SK-MEL-5 (cell line): ENCODE measurements at places on chromosomes 16 and 17.
A peak's percentile ranks its signal among the peaks of the same experiment; 100 is the strongest.

- no peak for DNase-seq
Measured at GRCh38 chr17:62860962-62861873, 53.1 kb upstream of the MARCHF10 start.

GRCh38 chr16:4488499-4488967, 12.3 kb downstream of the HMOX2 start:
- DNase-seq = no peak

DNA sequence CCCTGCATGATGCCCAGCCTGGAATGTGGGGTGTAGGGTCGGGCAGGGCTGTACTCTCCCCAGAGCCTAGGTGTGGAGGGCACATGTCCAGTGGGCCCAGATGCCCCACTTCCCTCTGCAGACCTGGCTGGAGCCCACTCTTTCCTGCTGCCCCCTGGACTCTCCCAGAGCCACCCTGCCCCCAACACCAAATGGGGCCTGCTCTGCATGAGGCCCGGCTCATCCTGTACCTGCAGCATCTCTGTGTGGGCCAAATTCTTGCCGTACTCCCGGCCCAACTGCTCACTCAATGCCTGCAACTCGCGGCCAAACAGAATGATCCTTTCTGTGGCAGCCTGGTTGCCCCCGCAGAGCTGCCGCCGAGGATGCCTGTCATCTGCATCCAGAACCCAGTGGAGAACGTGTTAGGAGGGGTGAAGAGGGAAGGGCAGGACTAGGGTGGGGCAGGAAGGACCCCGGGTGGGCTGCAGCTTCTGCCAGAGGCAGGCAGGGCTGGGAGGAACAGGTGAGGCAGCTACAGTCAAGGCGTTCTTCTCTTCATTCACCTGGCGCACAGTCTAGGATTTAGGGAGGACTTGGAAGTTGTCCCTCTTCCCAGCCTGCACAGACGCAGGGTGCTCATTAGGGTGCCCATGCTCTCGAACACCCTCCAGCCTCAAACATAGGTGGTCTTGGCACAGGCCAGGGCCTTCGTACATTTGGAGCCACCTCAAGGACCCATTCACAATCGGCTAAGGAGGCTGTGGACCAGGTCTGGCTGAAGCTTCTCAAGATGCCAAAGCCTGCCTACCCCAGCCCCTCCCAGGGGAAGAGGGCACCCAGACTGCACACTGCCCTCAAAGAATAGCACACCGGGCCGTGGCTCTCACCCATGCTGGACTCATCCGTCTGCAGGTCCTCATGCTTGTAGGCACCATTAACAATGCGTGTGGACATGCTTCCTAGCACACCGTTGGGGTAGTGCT, 8.7 kb upstream of the GFOD2 start:
- no peak for DNase-seq

GRCh38 chr17:66522591-66523272, 220.3 kb downstream of the PRKCA start:
- no peak for DNase-seq

DNA sequence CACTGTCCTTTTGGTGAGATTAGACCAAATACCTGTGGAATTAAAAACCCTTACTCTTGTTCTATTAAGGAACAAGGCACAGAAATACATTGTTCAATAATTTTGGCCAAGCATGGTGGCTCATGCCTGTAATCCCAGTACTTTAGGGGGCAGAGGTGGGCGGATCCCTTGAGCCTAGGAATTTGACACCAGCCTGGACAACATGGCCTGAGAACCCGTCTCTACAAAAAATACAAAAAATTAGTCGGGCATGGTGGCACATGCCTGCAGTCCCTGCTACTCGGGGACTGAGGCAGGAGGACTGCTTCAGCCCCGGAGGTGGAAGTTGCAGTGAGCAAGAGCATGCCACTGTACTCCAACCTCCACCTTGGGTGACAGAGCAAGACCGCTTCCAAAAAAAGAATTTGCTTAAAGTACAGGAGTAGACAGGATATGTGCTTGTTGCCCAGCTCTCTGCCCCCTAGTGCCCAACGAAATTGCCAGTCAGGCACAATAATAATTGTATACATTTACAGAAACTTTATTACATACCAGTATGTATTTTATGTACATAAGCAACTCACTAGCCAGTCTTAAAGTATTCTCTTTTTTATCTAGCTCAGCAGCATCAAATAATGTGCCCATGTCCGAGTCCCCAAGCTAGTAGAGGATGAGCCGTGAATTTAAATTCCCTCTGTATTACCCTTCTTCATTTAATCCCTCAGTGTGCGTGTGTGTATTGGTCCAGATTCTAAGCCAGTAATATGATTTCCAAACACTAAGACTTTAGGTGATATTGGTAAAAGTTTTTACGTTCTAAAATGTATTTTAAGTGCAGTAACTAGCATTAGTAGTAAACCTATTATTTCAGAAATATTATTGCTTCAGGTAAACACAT, 1.4 kb downstream of the THUMPD1 start:
- peak; percentile 38 for DNase-seq

DNA sequence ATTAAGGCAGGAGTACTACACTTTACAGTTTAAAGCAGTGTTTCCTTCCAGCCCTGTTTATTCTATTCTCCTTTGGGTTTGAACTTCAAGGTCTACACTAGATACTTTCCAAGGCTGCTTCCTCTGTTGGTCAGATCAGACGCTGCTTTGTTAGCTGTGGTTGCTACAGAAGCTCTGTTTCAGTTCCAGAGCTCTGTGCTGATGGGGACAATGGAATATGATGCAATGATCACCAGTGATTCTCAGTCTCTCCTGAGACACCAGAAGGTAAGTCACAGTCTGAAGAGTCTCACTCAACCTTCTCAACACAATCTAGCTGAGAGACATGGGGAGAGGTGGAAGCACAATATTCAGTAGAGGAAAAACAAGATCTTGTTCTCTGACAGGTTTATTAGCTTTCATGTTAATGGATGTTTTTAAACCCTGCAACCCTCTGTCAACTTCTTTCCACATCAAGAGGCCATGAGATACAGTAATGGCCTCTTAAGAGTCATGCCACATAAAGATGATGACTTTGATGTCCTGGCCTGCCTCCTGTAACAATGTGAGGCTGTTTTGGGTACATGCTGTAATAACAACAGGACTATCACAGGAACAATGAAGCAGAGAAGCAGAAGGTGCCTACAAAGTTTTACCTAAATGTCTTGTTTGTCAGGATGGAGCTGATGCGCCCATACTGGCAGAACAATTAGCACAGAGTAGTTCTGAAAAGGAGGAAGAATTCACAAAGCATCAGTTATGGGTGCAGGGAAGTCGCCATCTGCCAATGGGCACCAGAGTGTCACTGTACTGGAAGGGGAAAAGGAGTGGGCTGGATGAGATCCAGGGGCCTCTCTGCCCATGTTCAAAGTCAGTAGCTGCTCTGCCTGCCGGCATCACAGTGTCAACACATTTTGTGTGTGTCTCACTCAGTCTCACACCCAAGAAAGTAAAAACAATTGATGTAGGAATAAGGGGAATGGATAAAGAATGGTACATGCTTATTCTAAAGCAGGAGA, 33.4 kb downstream of the PSME3IP1 start:
- no peak for DNase-seq

- no peak for DNase-seq
Measured at GRCh38 chr16:8137606-8138005, 452.7 kb downstream of the TMEM114 start.

DNA sequence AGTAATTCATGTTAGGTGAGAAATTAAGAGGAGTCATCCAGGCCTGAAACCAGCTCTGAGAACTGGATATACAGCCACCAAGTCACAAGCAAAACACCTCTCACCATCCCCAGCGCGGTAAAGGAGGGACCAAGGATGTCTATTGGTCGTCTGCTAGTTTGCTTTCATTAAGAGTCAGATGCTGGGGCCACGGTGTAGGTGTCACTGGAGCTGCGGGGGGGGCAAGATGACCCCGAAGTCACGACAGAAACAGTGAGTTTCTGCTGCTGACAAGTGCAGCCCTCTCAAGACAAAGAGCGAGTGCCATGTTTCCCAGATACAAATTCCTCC, 790 bp downstream of the NCBP3 start:
- DNase-seq = no peak

GRCh38 chr16:19415461-19415860, 2.2 kb upstream of the TMC5 start:
- DNase-seq = no peak

GRCh38 chr16:30478766-30479478, 6.4 kb downstream of the ITGAL start:
- no peak for DNase-seq

GRCh38 chr17:13410874-13411273, 190.9 kb downstream of the HS3ST3A1 start:
- DNase-seq = no peak

DNA sequence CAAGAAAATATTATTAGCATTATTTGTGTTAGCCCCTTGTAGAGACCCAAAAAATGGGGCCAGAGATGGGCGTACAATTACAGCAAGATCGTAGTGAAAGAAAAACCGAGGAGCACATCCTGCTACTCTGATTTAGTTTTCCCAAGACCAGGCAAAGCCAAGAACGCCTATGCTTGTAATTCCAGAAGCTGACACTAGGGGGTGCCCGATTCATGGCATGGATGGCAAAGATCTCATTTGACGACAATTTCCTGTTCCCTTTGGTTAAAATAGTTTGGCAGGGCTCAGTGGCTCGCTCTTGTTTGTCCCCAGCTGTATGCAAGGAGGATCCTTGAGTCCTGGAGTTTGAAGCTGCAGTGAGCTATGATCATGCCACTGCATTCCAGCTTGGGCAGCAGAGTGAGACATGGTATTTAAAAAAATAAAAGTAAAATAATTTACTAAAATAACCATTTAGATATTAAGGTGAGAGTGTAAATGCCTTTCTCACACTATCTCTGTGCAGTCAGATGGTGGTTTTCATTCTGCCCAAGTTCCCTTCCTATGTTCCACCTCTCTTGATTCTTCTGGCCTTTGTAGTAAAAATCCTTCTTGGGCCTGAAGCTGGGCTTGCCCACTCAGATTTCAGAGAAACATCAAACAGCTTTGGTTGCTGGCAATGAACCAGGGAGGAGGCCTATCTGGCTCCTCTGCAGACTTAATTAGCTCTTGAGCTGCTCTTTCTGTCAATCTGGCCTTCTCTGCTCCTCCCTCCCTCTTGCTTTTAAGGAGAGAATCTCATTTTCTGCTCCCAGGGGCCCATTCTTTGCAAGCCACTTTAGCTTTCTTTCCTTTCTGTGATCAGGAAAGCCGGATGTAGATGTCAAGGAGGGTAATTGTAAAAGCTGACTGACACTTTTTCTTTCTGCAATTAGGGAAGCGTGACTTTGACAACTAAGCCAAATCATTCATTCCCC, 31.2 kb downstream of the TMEM238L start:
- peak; percentile 73 for DNase-seq

DNA sequence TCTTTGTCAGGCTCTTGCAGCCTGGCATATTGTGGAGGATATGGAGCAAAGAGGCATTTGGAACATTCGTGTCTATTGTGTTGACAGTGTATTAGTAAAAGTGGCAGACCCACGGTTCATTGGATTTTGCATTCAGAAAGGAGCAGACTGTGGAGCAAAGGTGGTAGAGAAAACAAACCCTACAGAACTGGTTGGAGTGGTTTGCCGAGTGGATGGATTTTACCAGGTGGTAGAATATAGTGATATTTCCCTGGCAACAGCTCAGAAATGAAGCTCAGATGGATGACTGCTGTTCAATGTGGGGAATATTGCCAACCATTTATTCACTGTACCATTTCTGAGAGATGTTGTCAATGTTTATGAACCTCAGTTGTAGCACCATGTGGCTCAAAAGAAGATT, 44.5 kb downstream of the EFCAB13 start:
- no peak for DNase-seq

DNA sequence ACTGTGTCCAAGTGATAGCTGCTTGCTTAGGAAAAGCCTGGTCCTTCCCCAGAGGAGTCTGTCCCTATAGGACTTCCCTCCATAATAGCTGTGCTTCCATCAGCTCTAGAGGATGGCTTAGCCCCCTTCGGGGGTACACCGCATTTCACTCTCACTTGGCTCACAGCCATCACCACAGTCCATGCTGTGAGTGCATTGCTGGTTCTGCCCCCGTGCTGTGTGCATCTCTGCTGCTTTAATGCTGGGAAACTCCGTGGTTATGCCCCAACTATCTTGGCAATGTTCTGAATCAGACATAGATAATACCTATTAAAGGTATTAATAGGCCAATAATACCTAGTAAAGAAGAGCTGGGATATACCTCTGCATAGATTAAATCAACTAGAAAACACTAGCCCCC, 58.3 kb downstream of the SIAH1 start:
- no peak for DNase-seq

GRCh38 chr17:43403846-43404245, 5.1 kb downstream of the ARL4D start:
- no peak for DNase-seq

DNA sequence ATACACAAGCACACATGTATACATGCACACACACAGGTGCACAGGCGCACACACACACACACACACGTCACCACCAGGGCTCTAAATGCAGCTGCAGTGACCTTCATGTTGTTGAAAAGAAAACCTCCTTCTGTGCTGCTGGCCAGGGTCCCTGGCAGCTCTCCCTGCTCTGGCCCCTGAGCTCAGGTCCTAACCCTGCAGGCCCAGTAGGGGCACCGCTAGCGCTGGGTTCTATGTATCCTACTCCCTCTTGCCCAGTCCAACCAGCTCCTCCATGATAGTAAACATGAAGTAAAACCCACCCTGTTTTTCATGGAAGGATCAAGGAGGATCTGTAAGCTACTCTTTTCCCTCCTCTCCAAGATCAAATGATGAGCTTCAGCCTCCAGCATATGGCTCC, 172.8 kb downstream of the RBFOX3 start:
- no peak for DNase-seq

- no peak for DNase-seq
Measured at GRCh38 chr17:4711661-4712181, 1.3 kb downstream of the ARRB2 start.

GRCh38 chr16:82671741-82672140, 45.0 kb downstream of the CDH13 start:
- peak; percentile 90 for DNase-seq

DNA sequence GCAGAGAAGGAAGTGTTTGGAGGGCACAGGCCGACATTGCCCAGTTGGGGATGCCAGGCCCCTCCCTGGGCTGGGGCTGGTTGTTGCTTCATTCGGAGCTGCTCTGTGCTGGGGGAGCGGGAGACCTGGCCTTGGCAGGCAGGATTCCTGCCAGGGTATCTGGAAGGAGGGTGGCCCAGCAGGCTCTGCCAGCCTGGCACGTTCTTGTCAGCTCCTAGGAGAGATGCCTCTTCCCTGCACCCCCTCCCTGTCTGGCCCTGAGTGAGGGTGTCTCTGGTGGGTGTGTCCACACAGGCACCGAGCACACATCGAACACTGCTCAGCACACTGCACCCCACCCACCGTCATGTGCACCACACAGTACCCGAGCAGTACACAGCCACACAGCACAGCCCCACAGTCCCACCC, 35.2 kb downstream of the ARHGAP23 start:
- DNase-seq = no peak
